T-cell (primary cell): ENCODE measurements at places on chromosomes 2 and 18.

DNA sequence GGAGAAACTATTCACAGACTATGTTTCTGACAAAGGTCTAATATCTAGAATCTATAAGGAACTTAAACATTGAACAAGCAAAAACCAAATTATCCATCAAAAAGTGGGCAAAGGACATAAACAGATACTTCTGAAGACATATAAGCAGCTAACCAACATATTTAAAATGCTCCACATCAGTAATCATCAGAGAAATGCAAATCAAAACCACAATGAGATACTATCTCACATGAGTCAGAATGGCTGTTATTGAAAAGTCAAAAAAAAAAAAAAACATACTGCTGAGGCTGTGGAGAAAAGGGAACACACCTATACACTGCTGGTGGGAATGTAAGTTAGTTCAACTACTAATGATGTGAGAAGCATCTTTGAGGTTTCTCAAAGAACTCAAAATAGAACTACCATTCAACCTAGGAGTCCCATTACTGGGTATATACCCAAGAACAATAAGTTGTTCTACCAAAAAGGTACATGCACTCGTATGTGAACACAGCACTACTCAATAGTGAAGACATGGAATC is 220.4 kb upstream of the TFPI start:
- DNase-seq, result no peak

DNA sequence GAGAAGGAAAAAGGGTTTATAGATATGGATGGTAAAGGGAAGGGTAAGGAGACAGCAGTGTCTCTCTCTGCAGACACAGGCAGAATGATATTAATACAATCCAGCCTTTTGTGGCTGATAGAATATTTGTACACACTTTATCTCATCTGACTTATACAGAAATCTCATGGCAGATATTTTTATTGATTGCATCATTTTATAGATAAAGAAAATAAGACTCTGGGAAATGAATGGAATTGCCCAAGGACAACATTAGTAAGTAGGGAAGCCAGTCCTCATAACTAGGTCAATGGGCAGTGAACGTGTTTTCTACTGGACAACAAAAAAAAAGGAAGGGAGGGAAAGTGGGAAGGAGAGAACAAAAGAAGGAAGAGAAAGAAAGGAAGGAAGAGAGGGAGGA is 236.4 kb upstream of the EPHA4 start:
- DNase-seq, result no peak

GRCh38 chr2:23606968-23607367 is 222.0 kb downstream of the KLHL29 start:
- DNase-seq, result no peak

- no peak for DNase-seq
Observed at GRCh38 chr2:33634261-33634910, 35.3 kb upstream of the FAM98A start.

DNA sequence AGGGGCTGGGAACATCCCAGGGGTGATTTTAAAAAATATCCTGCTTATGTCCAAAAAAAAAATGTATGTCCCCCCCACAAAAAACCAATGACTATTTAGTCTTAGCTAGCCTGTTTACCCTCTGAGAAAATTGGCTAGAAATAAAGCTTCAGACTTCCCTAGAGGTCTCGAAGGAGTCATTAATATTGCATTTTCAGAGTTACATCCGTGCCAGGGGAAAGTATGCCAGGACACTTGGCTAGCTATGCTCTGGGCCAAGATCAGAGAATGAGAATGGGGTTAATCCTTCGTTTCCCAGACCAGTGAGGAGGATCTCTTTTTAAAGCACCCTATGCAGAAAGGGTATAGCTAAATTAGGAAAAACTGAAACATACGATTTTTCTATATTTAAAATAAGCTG is 183.6 kb downstream of the MC4R start:
- DNase-seq, result no peak

DNA sequence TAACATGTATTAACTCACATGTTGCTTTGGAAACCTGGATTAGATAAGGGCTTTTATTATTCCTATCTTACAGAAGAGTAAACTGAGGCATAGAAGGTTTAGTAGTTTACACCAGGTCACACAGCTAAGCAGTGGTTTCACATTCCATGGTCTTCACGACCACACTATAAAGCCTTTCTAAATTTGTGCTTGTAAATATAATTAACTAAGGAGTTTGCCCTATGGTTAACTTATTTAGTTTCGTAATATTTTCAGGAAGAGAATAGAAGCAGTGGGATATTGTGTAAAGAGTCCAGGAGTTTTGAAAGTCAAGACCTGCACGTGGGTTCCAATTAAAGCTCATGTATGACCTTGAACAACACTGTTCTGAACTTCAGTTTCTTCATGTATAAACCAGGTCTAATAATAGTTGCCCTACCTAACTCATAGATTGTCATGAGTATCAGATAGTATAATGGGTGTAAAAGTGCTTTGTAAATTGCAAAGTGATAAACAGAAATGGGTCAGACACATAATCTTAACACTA is 19.5 kb upstream of the SOS1 start:
- DNase-seq, result no peak

- DNase-seq, result no peak
Observed at GRCh38 chr18:46575851-46576250, 81.2 kb downstream of the LOXHD1 start.

DNA sequence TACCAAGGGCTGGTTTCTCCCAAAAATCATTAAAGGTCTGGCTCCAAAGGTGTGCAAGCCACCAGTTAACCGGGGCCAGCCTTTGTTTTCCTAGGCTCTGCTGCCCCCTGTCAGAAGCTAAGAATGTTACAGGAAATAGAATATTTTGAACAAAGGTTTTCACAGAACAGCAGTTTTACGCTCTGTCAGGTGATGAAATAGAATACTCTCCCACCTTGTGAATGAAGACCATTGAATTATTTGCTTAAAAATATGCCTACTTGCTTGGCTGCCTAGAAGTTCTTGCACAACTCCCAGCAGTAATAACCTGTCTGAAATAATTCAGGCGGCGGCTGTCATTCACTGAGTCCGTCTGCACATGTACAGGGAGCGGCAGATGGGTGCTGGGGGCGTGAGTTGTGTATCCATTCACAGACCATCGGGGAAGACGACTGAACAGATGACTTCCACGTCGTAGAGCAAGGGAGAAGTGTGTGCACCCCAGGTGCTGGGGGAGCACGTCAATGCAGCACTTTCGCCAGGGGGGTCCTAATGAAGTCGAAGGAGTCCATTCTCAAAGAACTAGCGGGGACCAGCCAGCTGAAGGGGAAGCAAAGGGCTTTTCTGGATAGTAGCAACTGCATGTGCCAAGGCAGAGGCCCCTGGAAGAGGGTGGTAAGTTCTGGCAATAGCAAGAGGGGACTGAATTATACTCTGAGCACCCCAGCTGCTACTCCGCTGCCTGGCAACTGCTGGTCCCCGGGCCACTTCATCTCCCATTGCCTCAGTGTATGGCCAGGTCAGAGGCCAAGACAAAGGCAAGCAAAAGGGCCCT is 56.1 kb downstream of the SF3B1 start:
- peak; percentile 47 for DNase-seq

- DNase-seq, result no peak
Observed at GRCh38 chr18:56269958-56270357, 368.4 kb downstream of the TXNL1 start.

- no peak for DNase-seq
Observed at GRCh38 chr2:85163675-85164074, 30.5 kb downstream of the TCF7L1 start.

GRCh38 chr2:19835781-19836281 is 66.0 kb downstream of the TTC32 start:
- no peak for DNase-seq

GRCh38 chr2:144515696-144516410 is 4.1 kb downstream of the ZEB2 start:
- DNase-seq, result peak; percentile 37

- no peak for DNase-seq
Observed at GRCh38 chr18:58443671-58444070, 185.2 kb downstream of the ALPK2 start.

- DNase-seq, result peak; percentile 48
Observed at GRCh38 chr2:10042301-10043161, 819 bp upstream of the KLF11 start.

- DNase-seq, result no peak
Observed at GRCh38 chr2:181367906-181368435, 89.2 kb upstream of the ITGA4 start.

GRCh38 chr2:148617219-148617618 is 27.3 kb upstream of the EPC2 start:
- DNase-seq, result no peak

GRCh38 chr18:8252371-8252770 is 356.9 kb upstream of the RAB12 start:
- DNase-seq, result no peak

DNA sequence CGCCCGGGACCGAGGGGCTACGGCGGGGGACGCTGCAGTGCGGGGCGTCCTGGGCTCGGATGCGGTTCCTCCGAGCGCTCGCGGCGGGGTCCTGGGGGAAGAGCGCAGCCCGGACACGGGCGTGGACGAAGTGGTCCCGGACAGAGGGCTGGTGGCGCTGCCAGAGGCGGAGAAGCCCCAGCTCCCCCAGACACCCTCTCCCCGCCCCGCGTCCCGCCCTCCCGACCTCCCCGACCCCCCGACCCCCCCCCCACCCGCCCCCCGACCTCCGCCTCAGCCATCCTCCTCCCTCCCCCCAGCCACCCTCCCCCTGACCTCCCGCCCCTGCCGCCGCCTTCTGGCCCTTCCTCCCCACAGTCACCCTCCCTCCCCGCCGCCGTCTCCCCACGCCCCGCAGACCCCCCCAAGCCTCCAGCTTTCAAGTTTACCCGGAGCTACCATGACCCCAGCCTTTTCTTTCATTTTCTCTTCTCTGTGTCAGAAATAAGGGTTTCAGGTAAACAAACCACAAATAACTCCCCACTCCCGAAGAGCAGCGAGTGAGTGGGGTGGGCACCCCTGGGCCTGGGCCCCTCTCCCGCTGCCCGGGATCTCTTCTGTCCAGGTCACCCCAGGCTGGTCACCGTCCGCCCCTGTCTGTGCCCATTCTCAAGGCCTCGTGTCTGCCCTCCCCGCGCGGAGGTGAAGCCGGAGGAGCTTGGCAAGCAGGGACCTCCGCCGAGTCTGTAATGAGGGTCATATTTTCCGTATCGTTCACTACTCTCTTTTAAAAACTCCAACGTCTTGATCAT is 5.1 kb downstream of the NFATC1 start:
- no peak for DNase-seq

DNA sequence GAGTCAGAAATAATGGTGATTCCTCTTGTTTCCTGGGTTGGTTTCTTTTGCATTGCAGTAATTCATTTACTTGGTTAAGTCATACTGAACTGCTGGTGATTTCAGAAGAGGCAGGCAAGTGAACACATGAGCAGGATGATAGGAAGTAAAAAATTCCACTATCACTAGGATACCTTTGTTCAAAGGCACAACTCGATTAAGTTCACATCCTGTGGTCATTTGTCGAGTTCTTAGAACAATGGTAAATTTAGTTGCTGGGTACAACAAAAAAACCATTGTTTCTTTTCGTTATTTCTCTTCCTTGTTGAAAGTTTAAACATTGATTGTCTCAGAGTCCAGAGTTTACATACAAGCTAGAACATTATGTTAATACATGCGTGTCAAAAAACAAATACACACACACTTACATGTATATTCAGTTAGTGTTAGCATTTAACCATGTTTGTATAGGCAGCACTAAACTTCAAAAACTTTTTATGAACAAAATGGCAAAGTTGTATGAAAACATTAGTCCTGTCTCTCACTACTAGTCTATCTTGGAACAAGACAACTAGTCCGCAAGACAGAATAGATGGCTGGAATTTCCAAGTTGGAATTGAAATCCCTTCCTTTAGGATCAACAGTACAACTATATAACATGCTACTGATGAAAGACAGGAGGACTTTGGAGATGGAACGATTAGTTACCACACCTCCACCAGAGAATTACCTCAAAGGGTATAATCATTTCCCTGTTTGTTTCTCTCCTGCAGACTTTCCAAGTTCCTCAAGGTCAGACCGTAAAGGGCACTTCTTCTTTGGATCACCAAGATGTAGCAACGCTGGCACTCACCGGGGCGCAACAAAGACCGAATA is 26.2 kb downstream of the STK39 start:
- DNase-seq, result no peak

GRCh38 chr2:61326423-61326822 is 144.5 kb downstream of the USP34 start:
- DNase-seq, result no peak

DNA sequence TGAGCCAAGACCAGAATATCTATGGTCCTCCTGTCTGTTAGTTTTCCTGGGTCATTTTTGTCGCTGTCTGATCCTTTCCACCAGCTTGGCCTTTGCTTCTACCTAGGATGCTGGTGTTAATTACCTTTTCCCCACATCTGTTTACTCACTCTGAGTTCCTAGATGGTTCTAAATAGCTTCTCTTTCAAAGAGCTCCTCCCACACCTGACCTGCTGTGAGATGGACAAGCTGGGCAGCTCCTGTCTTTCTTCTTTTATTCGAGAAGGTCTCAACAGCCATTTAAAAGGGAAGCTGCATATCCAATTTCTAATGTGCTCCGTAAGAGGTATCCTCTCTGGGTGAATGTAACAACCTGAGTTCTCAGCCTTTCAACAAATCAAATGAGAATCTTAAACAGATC is 156.2 kb downstream of the HRH4 start:
- DNase-seq, result no peak

DNA sequence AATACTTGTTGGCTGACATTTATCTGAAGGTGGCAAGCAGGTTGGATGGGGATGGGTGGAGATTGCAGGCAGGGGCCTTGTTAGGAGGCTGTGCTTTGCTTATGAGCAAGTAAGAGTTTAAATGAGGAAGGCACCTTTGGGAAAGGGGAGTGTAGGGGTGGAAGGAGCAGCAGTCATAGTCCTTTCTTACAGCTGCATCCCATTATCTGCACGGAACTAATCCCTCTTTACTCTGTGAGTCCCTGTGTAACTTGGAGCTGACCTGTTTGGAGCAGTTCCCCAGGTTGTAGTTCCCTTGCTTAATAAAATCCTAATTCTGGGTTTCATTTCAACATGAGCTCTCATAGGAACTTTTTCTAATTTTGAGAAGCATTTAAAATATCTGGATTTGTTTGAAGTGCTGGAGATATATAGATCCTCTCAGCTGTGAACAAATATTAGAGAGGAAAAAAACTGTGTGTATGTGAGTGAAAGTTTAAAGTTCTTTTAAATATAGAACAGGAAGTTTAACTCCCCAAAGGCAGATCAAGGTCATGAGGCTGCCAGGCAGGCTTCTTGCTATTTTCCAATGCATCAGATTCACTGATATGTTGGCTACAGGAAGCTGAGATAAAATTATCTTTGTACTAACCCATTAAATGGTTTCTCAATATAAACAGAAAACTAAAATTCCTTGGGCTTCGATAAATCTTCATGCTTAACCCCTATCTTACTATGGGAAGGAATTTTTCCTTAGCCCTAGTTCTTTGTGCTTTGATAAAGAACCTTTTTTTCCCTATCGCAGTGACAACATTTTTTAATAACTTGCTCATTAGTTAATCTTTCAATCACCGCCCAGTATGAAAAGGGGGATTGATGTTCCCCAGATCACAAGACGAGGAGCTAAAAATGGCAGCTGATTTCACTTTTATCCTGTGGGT is 104.6 kb upstream of the EML6 start:
- no peak for DNase-seq

DNA sequence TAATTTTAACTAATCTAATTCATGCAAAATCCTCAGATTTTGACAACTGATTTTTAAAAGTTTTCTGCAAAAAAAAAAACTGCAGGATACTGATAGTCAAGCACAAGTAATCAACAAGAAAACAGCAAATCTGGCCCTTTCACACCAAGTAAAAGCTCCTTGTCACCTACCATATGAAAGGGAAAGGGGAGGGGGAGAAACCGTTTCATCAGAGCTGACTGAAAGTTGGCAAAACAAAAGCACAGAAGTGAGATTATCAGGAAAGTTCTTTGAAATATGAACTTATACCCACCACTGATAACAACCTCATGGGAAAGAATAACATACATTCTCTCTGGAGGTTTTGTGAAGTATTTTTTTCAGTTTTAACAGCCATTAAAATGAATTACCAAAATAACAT is 38.7 kb downstream of the ZNF521 start:
- DNase-seq, result no peak
